Activated CD4-positive, alpha-beta T cell treated with anti-CD3 and anti-CD28 coated beads, Interleukin-2, amount 50 U/mL, for 24 hours (primary cell): ENCODE measurements at places on chromosomes 13 and 19.

DNA sequence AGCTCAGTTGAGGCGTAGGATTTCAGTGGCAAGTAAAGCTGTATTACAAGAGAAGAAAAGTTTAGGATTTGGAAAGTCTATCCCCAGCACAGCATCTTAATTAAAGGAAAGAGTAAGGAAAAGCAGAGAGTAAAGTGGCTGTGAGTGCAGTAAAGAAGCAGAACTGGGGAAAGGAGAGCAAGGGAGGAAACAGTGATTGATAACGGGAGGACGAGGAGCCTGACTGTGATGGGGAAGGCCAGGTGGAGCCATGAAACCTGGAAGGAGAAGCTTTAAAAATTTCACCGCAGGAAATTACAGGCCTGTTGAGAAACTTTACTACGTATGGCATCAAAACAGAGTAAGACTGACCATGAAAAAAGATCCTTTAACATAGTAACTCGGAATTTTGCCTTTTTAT, 175.6 kb downstream of the SHISA2 start:
- no peak for DNase-seq

- no peak for DNase-seq
These were observed at the start of gene AZU1 for GRCh38 chr19:827710-828321. Gene AZU1 (plus strand): TSS chr19:827837. CDS start chr19:827847, 10 bp downstream.

DNA sequence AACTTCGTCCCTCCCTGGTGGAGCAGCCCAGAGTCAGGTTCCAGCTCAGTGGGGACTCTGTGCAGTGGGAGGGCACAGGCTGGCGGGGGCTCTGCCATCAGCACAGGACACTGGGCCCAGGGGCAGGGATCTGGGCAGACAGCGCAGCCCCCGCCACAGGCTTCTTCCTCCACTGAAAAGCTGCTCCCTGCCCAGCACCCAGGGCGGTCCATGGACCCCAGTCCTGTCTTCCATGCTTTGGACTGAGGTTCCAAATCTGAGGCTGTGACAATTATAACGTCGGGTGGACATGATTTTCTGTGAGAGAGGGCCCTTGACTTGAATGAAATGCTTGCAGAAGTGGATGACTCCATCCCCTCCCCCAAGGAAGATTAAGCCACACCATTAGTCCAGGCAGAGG, 21.2 kb upstream of the NCCRP1 start:
- no peak for DNase-seq

- no peak for DNase-seq
These were observed 254.2 kb downstream of the ITGBL1 start for GRCh38 chr13:101706651-101707050.

GRCh38 chr19:44772959-44773358, 4.7 kb upstream of the CBLC start:
- no peak for DNase-seq

GRCh38 chr19:46081928-46082727, 41.3 kb upstream of the IGFL4 start:
- DNase-seq: no peak

- no peak for DNase-seq
These were observed 420.7 kb downstream of the PCDH9 start for GRCh38 chr13:66809485-66809884.
